ENCODE measurements at places on chromosomes 7 and 10.

- no peak for DNase-seq
These were observed 18.8 kb upstream of the AOAH start for GRCh38 chr7:36742911-36743775.

DNA sequence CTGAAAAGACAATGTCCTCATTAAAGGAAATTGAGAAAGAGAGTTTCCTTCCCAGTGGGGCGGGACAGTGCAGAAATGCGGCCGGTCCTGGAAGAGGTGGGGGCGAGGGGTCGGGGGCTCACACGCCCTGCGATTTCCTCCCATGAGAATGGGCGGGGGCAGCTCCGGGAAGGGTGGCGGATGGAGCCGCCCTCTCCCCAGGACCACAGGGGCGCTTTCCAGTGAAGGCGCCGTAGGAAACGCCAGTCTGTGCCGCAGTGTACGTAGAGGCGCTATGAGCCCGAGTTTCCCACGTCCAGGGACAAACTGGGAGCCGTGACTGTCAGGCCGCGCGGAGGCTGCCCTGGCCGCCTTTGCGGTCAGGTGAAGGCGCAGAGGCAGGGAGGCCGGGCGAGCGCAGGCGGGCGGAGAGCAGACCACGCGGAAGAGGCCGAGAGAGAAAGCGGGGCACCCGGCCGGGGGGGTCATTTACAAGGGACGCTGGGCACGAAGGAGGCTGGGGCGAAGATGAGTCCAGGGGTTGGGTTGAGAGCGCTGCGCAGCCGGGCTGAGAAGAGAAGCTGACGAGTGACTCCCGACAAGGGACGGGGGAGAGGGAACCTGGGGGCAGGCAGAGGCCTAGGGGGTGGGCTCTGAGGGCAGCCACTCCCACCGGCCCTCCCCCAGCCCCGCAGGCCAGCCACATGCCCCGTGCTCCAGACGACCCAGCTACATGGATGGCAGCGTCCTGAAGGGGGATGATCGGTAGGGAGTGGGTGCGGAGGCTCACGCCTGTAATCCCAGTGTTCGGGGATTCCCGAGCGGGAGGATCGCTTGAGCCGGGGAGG lies 45.0 kb downstream of the ALOX5 start:
- DNase-seq: peak; percentile 1

GRCh38 chr7:137853053-137853452 lies 6.3 kb upstream of the DGKI start:
- no peak for DNase-seq

- DNase-seq: no peak
These were observed 142.2 kb upstream of the CDCA7L start for GRCh38 chr7:22087861-22088260.

DNA sequence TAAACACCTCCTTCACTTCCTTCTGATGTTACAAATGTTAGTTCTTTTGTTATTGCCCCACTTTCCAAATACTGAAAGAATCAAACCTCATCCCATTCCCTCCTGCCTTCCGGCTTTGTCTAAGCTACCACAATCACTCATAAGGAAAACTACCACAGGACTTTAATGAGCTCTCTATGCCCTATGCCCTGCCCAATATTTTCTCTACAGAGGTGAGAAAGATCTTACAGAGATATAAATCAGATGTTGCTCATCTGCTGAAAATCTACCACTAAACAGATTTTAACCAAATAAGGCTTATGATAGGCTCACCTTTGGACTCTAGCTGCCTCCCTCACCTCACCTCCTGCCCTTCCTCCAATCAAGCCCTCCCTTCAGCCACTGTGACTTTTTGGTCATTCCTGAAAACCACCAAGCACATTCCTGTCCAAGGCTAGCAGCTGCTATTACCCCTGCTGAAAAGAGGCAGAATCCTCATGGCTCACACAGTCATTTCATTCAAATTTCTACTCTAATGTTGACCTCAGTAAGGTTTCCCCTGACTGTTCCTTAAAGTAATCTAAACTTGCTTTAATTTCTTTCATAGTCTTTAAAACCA lies 7.7 kb downstream of the ZNF33B start:
- DNase-seq: no peak

DNA sequence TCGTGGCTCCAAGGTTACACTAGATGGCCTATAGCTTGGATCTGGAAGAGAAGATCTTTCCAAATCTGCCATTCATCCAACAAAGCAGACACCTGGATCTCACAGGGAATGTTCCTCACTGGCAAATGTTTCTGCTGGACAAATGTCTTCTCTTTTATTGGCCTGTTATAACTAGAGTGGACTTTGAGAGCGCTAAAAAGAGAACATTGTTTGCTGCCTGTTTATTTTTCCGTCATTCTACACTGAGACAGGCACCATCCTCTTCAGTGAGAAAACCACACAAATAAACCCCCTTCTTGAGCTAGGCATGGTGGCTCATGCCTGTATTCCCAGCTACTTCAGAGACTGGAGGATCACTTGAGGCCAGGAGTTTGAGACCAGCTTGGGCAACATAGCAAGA lies 206.9 kb downstream of the CREB5 start:
- no peak for DNase-seq

GRCh38 chr7:125934955-125935354 lies 1005.3 kb upstream of the POT1 start:
- no peak for DNase-seq

GRCh38 chr10:24952707-24953645 lies 570 bp upstream of the PRTFDC1 start:
- DNase-seq: peak; percentile 78

DNA sequence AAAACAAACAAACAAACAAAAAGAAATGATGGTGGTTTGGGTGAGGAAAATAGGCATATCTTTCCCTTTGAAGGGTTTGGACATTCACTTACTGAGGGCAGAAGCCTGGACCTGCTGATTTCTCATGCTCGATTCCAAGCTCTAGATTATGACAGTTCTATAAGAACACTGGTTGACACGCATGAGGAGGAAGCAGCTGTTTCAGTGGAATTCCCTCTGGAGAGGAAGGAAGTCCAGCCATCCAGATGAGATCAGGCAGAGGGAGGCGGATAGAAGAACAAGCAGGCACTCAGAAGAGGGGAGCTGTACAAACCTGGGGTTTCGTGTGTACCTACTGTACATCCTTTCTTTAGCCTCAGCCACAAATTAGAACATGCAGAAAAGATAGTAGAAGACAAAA lies 691.9 kb downstream of the INHBA start:
- peak; percentile 39 for DNase-seq

DNA sequence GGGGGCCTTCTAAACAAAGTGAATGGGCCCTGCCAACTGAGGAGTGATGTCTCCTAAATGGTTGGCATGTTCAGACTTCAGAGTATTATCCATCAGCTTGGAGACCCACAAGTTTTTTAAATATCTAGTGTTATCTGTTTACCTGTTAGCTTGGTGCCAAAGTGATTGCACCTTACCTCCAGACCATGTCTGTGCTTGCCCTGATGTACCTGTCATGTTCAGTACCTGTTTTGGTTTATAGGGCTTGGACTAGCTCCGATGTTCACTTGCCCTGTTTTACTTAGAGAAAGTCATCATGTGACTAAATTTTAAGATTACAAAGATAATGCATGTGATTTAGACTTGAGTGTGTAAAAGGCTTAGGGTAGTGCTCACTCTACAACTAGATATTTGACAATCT lies 67.7 kb downstream of the CNNM2 start:
- DNase-seq: no peak

- DNase-seq: no peak
These were observed 57.3 kb upstream of the CAMK2B start for GRCh38 chr7:44382459-44383265.

GRCh38 chr10:42970451-42971250 lies 106.2 kb upstream of the RET start:
- DNase-seq: no peak

GRCh38 chr10:94097656-94098055 lies 103.9 kb downstream of the PLCE1 start:
- DNase-seq: no peak

DNA sequence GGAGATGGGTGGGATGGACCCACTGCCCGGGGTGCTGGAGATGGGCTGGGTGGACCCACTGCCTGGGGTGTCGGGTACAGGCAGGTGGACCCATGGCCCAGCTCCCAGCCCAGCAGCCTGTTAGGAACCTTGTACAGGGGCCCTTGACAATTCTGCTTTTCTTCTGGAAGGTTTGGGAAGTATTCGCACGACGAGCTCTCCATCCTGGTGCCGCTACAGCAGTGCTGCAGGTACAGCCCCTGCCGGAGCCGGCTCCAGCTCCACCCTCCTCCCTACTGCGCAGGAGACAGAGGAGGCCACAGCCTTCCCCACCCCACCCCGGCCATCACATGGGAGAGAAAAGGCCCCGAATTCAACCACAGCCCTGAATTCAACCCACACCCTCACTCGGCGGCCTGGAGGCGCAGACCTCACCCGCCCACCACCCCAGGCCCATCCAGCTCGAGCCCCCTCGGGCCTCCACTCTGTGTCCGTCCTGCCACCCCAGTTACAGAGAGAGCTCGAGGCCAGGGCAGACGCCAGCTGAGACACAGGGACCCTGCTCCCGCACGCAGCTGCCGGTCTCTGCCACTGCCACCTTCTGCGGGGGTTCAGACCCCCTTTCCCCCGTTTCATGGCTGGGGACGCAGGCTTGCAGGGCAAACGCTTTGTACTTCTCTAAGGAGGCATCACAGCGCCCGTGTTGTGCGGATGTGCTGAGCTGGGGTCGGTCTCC lies 31.3 kb upstream of the FOXL3 start:
- DNase-seq: no peak

DNA sequence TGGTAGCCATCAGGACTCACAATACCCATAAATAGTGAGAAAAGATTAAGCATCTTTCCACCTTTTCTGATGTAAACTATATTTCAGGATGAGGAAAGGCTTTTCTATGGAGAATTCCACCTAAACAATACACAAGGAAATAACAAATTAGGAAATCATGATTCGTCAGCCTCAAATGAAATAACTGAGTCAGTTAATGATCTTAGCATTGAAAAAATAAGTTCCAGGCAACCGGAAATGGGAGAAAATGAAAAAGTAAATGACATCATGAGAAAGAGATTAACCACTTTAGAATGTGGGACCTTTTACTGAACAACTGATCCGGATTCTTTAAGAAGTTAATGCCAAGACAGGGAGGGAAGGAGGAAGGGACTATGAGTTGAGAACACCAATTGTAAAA lies 742.3 kb downstream of the TNS3 start:
- DNase-seq: no peak

GRCh38 chr10:44908066-44908749 lies 2.9 kb upstream of the TMEM72 start:
- peak; percentile 6 for DNase-seq

- no peak for DNase-seq
These were observed 95.8 kb downstream of the CHST15 start for GRCh38 chr10:123997486-123998196.

- DNase-seq: no peak
These were observed 32.6 kb downstream of the GSDME start for GRCh38 chr7:24724451-24725190.

DNA sequence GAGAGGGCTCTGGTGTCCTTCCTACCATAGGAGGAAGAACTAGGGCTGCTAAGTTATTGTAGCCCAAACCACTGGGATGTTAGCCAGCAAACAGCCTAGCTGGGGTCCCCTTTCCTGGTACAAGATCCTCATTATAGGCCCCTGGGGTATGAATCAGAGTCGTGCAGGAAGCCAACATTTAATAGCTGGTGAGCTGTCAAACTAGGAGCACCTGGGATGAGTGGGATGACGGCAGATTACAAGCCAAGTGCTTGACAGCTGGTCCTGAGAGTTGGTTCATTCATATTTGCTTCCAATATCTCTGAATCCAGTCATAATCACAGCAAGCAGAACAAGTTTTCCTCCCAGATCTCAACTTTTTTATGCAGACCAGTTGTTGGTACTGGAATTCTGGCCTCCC lies 25.1 kb upstream of the DNAJB12 start:
- no peak for DNase-seq

DNA sequence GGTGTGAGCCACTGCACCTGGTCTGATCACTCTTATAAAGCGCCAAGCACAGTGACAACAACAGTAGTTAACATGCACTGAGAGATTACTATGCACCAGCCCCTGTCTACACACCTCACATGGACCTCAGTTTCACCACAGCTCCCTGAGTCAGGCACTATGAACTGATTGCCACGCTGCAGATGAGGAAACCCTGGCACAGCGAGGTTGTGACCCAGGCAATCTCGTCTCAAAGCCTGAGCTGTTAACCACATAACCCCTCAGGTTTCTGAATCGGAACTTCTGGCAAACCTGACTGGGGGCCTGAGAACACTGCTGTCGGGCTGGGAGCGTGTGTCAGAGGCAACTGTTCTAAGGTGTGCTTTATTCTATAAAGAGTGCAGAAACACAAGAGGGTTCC lies 150.8 kb downstream of the RNF216 start:
- DNase-seq: no peak

- DNase-seq: no peak
These were observed 153.6 kb downstream of the CELF2 start for GRCh38 chr10:11170993-11171851.

DNA sequence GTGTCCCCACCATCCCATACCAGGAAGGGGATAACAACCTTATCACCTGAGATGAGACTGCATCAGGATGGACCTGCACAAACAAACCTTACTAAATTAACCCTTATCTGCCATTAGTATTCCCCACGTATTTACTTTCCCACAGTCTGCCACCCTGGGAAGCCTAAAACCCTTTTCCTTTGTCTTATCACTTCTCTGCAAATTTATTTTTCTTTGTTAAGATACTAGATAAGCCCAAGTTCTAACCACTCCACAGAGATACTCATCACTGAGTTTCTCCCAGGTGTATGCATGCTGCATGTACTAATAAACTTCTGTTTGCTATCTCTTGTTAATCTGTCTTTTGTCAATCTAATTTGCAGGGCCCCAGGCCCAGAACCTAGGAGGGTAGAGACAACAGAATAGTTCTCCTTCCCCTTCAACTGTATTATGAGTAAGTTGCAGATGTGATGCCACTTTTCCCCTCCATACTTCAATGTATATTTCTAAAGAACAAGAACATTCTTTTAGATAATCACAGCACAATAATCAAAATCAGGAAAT lies 66.0 kb downstream of the ELMO1 start:
- no peak for DNase-seq

GRCh38 chr7:157874870-157875229 lies 538.0 kb downstream of the DNAJB6 start:
- DNase-seq: no peak

DNA sequence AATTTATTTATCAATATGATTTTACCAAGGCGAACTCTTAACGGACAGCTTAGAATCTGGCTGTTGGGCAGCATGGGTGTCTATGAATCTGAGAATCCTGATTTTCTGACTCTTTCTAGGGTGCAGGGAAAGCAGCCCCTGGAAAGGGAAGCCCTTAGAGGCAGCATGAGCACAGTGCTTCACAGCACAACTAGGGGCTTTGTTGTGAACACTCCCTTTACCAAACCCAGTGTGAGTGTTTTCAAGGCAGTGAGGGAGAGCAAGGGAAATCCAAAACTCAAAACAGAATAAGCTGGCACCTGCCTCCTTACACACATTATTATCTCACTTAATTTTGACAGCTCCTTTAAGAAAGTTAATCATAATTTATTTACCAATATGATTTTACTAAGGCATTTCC lies 116.3 kb upstream of the CSTF2T start:
- DNase-seq: peak; percentile 49

GRCh38 chr10:98510412-98510995 lies 63.8 kb upstream of the HPS1 start:
- no peak for DNase-seq

GRCh38 chr7:13091974-13092707 lies 404.7 kb downstream of the ARL4A start:
- DNase-seq: no peak

- DNase-seq: no peak
These were observed 126.1 kb upstream of the EFCAB10 start for GRCh38 chr7:105707381-105707780.
